AG09319 (cell line): ENCODE measurements at places on chromosomes 4 and X.

DNA sequence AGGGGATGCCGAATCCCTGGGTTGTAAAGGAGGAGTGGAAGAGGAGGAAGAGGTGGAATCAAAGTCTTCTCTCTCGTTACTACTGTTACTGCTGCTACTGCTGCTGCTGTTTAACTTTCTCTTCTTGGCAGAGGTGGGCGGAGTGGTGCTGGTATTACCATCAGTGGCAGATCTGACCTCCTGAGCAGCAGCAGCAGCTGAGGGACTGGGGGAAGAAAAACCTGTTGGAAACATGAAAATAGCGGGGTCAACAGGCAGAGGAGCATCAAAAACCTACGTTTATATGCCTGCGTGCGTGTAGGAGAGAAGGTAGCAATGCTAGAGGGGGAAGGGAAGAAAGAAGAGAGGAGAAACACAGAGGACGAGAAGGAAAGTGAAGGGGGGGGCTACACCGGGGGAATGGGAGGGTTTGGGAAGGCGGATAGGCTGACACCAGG, 339 bp downstream of the CUL4B start:
- peak; percentile 10 for DNase-seq

DNA sequence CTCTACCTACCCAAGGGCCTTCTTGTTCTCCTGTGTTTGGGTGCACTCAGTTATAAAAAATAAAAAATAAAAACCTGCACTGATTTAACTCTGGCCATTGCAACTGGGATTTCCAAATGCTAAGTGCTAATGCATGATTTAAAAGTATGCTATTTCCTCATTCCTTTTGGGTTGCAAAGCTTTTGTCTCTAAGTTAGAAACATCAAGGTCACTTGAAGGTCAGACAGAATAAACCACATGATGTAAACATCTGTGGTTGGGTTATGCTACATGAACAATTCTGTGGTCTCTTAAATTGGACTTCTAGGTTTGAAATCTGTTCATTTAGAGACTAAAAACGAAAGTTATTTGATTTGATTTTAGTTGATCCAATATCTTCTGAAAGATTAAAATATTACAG, 1547.4 kb upstream of the TENM3 start:
- peak; percentile 56 for DNase-seq

DNA sequence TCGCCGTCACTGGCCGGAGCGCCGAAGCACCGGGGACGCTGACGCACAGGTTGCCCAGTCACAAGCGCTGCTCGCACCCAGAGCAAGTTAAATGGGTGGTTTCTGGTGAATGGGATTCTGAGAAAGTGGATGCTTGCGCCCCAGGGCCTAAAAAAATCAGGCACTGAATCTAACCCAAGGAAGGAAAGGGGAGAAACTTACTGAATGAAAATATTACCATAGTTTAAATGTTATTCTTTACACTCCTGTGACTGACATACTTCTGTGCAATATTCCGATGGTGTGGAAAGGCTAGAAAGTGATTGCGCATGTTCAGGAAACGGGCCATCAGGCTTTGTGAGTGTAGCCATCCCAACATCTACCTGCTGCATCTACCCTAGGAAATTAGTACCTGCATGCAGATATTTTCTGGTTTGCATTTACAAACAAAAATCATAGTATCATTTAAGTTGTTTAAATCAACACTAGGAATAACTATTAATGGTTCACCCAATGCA, 838 bp upstream of the ABCG2 start:
- no peak for DNase-seq

DNA sequence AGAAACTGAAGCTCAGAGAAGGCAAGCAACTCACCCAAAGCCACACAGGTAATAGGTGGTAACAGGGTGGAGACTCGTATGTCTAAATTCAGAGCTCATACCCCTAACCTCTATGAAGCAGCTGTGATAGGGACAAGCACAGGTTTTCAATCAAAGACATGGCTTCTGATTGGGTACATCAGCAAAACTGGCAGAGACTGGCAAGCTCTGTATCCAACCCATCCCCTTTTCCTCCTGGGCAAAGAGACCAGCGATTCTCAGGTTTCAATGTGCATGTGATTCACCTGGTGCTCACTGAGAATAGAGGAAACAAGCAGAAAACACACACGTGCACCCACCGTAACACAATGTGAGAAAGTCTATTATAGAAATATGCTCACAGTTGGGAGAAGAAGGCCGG, 153.0 kb downstream of the SMIM20 start:
- DNase-seq = no peak

- no peak for DNase-seq
Measured at GRCh38 chrX:41984628-41985027, 61.3 kb upstream of the CASK start.

DNA sequence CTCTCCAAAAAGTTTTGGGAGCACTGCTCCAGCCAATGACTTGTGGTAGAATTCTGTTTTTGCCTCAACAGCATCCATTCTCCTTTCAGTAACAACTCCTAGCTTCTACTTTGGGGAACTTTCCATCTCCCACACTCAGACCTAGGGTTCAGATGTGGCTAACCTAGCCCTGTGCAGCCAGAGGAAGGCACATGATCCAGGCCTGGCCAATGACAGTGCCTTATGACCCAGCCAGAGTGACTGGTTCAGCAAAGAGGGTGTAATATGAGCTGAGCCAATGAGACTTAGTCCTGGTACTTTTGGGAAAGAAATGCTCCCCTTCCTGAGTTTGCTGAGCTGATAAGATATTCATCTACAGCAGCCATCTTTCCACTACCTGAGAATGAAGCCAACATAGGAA, 5.4 kb upstream of the USP46 start:
- DNase-seq = no peak

DNA sequence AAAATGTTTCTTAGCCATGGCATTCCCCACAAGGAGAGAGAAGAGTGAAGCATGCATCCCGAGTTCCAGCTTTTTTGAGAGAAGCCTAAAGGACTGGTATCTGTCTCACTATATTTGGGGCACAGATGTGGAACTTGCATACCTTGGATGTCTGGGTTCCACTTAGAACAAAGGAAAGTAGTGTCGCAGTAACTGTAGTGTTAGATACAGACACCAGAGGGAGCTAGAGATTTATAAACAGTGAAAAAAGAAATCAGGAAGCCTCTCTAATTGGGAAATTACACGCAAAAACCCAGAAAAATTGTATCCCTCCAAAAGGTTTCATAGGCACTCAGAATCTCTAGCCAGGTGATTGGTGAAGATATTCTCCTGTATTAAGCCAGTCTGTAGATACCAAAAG, 34.4 kb downstream of the AGTR2 start:
- DNase-seq = no peak

GRCh38 chrX:108313669-108314068, 124.6 kb downstream of the COL4A6 start:
- no peak for DNase-seq

DNA sequence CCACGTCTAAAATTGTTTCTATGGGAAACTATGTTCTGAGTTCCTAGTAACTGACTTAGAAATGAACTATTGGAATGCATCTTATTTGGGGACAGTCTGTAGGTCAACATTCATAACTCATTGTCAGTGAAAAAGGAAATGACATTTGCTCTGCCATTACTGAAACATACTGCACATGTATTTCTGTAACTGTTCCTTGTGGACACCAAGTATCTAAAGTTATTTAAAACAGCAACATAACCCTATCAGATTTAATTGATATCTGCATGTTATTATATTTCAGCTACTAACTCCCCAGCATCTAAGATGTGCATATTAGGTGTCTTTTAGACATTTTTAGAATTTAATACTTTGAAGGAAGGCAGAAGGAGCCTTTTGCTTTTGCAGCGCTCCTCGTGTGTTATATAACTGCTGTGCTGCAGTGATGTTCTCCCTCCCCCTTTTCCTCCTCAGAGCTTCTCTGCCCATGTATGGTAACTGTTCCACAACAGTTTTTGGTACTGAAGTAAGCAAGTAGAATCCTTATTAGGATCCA, 37.2 kb upstream of the TMEM131L start:
- DNase-seq = no peak

GRCh38 chr4:1731180-1731579, 9.9 kb downstream of the TACC3 start:
- no peak for DNase-seq

GRCh38 chrX:12142661-12143060, 4.4 kb downstream of the FRMPD4 start:
- DNase-seq = no peak

DNA sequence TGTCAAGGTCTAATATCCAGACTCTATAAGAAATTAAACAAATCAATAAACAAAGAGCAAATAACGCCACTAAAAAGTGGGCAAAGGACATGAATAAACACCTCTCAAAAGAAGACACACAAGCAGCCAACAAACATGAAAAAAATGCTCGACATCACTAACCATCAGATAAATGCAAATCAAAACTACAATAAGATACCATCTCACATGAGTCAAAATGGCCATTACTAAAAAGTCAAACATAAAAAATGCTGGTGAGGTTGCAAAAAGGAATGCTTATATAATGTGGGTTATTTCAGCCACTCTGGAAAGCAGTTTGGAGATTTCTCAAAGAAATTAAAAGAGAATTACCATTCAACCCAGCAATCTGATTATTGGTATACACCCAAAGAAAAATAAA, 481.1 kb downstream of the STPG2 start:
- no peak for DNase-seq
